ENCODE measurements at places on chromosomes 2 and 18. TPM values are rescaled to one million over a fixed set of nuclear protein-coding genes. Genes with fewer than 3 reads are reported as not detected.

GRCh38 chr2:144354953-144355352 lies 165.0 kb downstream of the ZEB2 start:
- no peak overlapping the region for H3K4me3 ChIP-seq
- H3K36me3 ChIP-seq: no peaks in the 10 kb centered on the region
- DNase-seq: no peak
- H3K27me3 ChIP-seq: no peaks in the 10 kb centered on the region
- H3K27ac ChIP-seq: no peak overlapping the region

GRCh38 chr2:42859006-42859552 lies 66.7 kb upstream of the HAAO start:
- no peaks in the 10 kb centered on the region for H3K4me1 ChIP-seq
- no peaks in the 10 kb centered on the region for H3K27me3 ChIP-seq
- no peak overlapping the region for H3K4me3 ChIP-seq
- H3K27ac ChIP-seq: no peak overlapping the region

DNA sequence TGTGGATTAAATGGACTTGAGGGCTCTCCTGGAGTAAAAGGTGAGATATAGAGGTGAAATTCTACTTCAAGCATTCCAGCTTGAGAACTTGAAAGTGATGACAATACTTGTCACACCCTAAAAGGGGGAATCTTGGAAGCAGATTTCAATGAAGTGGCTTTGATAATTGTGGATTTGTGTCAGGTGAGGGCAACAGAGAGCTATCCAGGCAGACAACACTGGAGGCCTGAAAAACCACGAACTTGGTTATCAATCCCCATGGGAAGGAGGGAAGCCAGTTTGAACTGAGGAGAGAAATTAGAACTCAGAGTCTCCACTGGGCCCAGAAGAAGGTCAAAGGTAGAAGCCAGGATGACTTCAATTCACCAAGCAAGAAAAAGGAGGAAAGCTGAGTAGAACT lies 263.9 kb downstream of the FIGN start:
- H3K27me3 ChIP-seq: no peaks in the 10 kb centered on the region
- no peaks in the 10 kb centered on the region for H3K4me1 ChIP-seq
- no peak overlapping the region for H3K4me3 ChIP-seq
- no peaks in the 10 kb centered on the region for H3K36me3 ChIP-seq
- H3K27ac ChIP-seq: no peak overlapping the region

DNA sequence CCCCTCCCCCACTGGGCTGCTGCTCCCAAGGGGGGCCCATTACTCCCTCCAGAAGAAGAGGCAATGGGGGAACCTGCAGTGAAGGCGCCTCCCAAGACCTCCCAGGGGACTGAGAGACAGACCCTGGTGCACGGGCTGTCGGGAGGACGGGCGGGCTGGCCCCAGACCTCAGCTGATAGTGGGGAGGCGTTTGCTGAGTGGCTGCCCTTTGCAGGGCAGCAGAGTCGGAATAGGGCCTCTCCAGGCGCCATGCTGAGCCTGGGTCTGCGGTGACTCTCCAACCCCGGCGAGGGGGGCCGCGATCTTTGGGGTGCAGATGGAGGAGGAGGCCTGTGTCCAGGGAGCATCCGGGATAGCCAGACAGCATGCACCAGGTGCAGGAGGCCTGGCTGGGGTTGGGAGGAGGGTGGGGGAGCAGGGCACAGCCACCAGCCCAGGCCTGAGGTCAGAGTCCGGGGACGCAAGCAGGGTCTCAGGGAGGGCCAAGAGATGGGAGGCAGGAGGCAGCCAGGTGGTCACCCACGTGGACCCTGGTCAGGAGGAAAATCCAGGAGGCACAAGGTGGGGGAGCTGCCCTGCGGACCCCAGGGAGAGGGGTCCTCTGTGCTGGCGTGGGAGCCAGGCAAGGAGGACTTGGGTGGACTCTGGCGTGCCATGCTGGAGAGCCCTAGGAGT lies 11.0 kb downstream of the CROCC2 start:
- H3K27ac ChIP-seq: peak overlapping the region; percentile 55
- H3K27me3 ChIP-seq: peaks cover 3% of the 10 kb centered on the region
- H3K4me3 ChIP-seq: no peak overlapping the region
- no peaks in the 10 kb centered on the region for H3K36me3 ChIP-seq
- no peaks in the 10 kb centered on the region for H3K4me1 ChIP-seq

Gene MYO7B
- total RNA-seq: 159 TPM

DNA sequence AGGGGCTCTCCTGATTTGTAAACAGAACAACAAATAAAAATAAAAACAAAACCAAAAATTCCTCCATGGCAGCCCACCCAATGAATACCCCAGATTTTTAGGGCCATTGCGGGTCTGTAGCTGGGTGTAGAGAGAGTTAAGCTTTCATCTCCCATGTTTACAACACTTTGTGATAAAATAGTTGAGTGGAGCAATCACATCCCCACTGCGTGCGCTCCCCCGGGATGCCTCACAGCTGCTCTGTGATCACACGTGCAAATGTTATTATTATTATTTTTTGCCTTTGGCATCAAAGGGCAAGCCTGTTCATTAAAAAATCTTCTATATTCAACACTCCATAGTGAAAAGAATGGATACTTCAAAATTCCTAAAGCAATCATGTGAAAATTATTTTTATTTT lies 118.0 kb downstream of the MBP start:
- H3K4me1 ChIP-seq: no peaks in the 10 kb centered on the region
- H3K27me3 ChIP-seq: no peaks in the 10 kb centered on the region

DNA sequence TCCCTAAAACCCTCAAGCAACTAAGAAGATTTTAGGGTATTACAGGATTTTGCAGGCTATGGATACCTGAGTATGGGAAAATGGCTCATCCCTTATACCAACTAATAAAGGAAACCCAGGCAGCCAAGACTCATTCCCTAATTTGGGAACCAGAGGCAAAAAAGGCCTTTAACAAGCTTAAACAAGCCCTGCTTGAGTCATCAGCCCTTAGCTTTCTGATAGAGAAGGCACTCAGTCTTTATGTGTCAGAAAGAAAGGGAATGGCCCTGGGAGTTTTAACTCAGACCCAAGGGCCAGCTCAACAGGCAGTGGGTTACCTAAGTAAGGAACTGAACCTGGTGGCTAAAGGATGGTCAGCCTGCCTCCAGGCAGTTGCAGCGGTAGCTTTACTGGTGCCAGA lies 96.9 kb upstream of the RMP24 start:
- no peaks in the 10 kb centered on the region for H3K36me3 ChIP-seq
- H3K4me3 ChIP-seq: no peak overlapping the region
- H3K27me3 ChIP-seq: no peaks in the 10 kb centered on the region
- H3K4me1 ChIP-seq: no peaks in the 10 kb centered on the region
- no peak overlapping the region for H3K27ac ChIP-seq

- H3K27ac ChIP-seq: peak overlapping the region; percentile 40
- no peaks in the 10 kb centered on the region for H3K27me3 ChIP-seq
- H3K4me1 ChIP-seq: peaks cover 8% of the 10 kb centered on the region
- no peak for DNase-seq
- H3K36me3 ChIP-seq: no peaks in the 10 kb centered on the region
- H3K4me3 ChIP-seq: no peak overlapping the region
Measured at GRCh38 chr2:234292205-234292961, 204.5 kb downstream of the ARL4C start.

GRCh38 chr18:13138420-13139139 lies 80.0 kb upstream of the LDLRAD4 start:
- peak overlapping the region; percentile 83 for H3K27ac ChIP-seq
- H3K36me3 ChIP-seq: no peaks in the 10 kb centered on the region
- no peak for DNase-seq
- H3K4me1 ChIP-seq: no peaks in the 10 kb centered on the region
- no peak overlapping the region for H3K4me3 ChIP-seq

DNA sequence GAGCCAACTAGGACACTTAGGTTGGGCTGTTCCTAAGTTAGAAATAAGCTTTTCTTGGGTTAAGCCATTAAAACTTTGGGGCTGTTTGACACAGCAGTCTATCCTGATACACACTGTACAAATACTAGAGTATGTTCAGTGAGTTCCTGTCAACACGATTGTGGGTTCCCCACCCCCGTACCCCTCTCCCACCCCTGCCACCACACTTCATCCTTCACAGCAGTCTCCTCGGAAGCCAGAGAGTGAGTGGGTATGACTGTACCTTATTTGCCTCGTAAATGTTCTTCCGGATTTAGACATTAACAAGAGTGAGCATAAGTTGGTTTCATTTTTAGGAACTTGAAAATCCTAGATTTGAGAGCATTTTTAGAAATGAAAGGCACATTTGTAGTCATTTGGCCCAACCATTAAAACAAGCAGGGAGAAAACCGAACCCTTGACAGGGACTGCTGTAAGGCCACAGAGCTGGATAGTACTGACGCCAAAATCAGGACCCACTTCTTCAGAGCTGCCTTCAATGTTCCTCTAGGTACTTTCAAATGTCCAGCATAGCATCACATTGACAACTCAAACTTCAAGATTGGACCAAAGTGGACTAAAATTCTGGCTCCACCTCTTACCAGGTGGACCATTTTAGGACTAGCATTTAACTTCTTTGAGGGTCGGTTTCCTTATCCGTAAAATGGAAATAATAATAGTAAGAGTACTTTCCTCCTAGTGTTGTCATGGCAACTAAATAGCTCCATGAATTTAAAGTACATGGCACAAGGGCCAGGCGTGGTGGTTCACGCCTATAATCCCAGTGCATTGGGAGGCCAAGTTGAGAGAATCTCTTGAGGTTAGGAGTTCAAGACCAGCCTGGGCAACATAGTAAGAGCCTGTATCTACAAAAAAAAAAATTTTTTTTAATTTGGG lies 166.3 kb upstream of the SERTAD2 start:
- H3K27ac ChIP-seq: no peak overlapping the region
- H3K36me3 ChIP-seq: no peaks in the 10 kb centered on the region
- no peak for DNase-seq
- no peaks in the 10 kb centered on the region for H3K4me1 ChIP-seq
- H3K27me3 ChIP-seq: no peaks in the 10 kb centered on the region

- no peaks in the 10 kb centered on the region for H3K36me3 ChIP-seq
- no peaks in the 10 kb centered on the region for H3K27me3 ChIP-seq
- H3K4me3 ChIP-seq: peak within 1 kb of the TSS; percentile 87
- H3K27ac ChIP-seq: peak within 1 kb of the TSS; percentile 99
- DNase-seq: peak; percentile 99
- H3K4me1 ChIP-seq: peaks cover 5% of the 10 kb centered on the region
Measured at GRCh38 chr2:64523666-64524603, at the start of gene AFTPH. Gene AFTPH, plus strand, starts transcription at chr2:64524328. Its CDS starts 27,147 bp downstream, at chr2:64551475.

Gene ZNF385B
- 0.69 TPM for total RNA-seq

Gene ONECUT2
- 0.49 TPM for total RNA-seq

Gene ANKRD30BL
- total RNA-seq: not detected

Gene ALPP
- total RNA-seq: 0.37 TPM

DNA sequence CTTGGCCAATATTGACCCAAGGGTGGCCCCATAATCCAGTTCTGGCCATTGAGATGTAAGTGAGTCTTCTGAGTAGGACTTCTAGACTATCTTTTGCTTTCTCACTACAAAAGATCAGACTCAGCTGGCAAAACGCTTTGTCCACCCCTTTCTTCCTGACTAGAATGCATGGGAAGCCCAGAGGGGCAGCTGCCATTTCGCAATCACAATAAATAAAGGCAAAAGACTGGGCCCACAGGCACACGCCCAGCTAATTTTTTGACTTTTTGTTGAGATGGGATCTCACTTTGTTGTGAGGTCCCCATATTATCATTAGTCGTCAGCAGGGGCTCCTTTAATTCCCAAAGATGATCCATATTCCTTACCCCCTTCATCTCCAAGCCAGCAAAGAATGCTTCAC lies 41.1 kb upstream of the SGPP2 start:
- H3K27me3 ChIP-seq: no peaks in the 10 kb centered on the region
- no peak overlapping the region for H3K4me3 ChIP-seq
- DNase-seq: no peak
- no peak overlapping the region for H3K27ac ChIP-seq

- no peaks in the 10 kb centered on the region for H3K4me1 ChIP-seq
- H3K4me3 ChIP-seq: no peak overlapping the region
- H3K36me3 ChIP-seq: no peaks in the 10 kb centered on the region
- no peaks in the 10 kb centered on the region for H3K27me3 ChIP-seq
- DNase-seq: no peak
Measured at GRCh38 chr2:120379916-120380893, 34.3 kb downstream of the INHBB start.

GRCh38 chr18:48961547-48961946 lies 10.8 kb upstream of the SMAD7 start:
- H3K4me1 ChIP-seq: no peaks in the 10 kb centered on the region
- no peaks in the 10 kb centered on the region for H3K27me3 ChIP-seq

- no peaks in the 10 kb centered on the region for H3K36me3 ChIP-seq
- no peak for DNase-seq
- H3K27me3 ChIP-seq: no peaks in the 10 kb centered on the region
- no peaks in the 10 kb centered on the region for H3K4me1 ChIP-seq
- H3K27ac ChIP-seq: no peak overlapping the region
Measured at GRCh38 chr2:119195001-119195400, 28.6 kb upstream of the STEAP3 start.

- H3K27ac ChIP-seq: no peak overlapping the region
- DNase-seq: no peak
- H3K36me3 ChIP-seq: no peaks in the 10 kb centered on the region
- H3K4me3 ChIP-seq: no peak overlapping the region
- no peaks in the 10 kb centered on the region for H3K27me3 ChIP-seq
Measured at GRCh38 chr18:61992285-61992684, 99.5 kb upstream of the RNF152 start.
